ENCODE measurements at places on chromosomes 1 and 21. TPM values are rescaled to one million over a fixed set of nuclear protein-coding genes. Genes with fewer than 3 reads are reported as not detected.

The ANKRD35 gene
- polyA plus RNA-seq, result 4.2 TPM

The TNFSF4 gene
- polyA plus RNA-seq, result 2.1 TPM

The LCE3D gene
- polyA plus RNA-seq, result not detected

The PROX1 gene
- polyA plus RNA-seq, result 15.3 TPM

The HUNK gene
- 13.5 TPM for polyA plus RNA-seq

The CAPN9 gene
- polyA plus RNA-seq, result not detected

The PDZK1 gene
- polyA plus RNA-seq, result 0.91 TPM

The AQP10 gene
- 0.14 TPM for polyA plus RNA-seq

The S100A9 gene
- polyA plus RNA-seq, result 10.3 TPM

The DENND2D gene
- 0.82 TPM for polyA plus RNA-seq

The DIPK1A gene
- not detected for polyA plus RNA-seq

The PTPN7 gene
- polyA plus RNA-seq, result 4.9 TPM

The IFI44 gene
- polyA plus RNA-seq, result 9.6 TPM

The PRELP gene
- polyA plus RNA-seq, result not detected

The AIRE gene
- 0.05 TPM for polyA plus RNA-seq

The TMCO4 gene
- polyA plus RNA-seq, result 6.9 TPM

The CYP4A22 gene
- polyA plus RNA-seq, result not detected

The UTS2 gene
- polyA plus RNA-seq, result not detected

The SELL gene
- 1.2 TPM for polyA plus RNA-seq

The ADORA3 gene
- 0.45 TPM for polyA plus RNA-seq

The CR1L gene
- not detected for polyA plus RNA-seq

The IL19 gene
- not detected for polyA plus RNA-seq

The FMO5 gene
- not detected for polyA plus RNA-seq

The ANKRD34A gene
- 0.78 TPM for polyA plus RNA-seq

The KCNQ4 gene
- not detected for polyA plus RNA-seq

The MPL gene
- not detected for polyA plus RNA-seq

The AIM2 gene
- 0.39 TPM for polyA plus RNA-seq

The OR6K3 gene
- not detected for polyA plus RNA-seq

The NCF2 gene
- 11.8 TPM for polyA plus RNA-seq

The AVPR1B gene
- 0.36 TPM for polyA plus RNA-seq

The GABRD gene
- not detected for polyA plus RNA-seq

All from muscle of arm (tissue), 14 donors.